Right atrium auricular region (tissue), 2 donors: ENCODE measurements at places on chromosomes 1 and 21. TPM values are rescaled to one million over a fixed set of nuclear protein-coding genes. Genes with fewer than 3 reads are reported as not detected.

GRCh38 chr1:235784950-235785349 is 81.8 kb downstream of the LYST start:
- no peak for DNase-seq

GRCh38 chr21:45983981-45984551 is 2.5 kb downstream of the COL6A1 start:
- DNase-seq: peak; percentile 83

DNA sequence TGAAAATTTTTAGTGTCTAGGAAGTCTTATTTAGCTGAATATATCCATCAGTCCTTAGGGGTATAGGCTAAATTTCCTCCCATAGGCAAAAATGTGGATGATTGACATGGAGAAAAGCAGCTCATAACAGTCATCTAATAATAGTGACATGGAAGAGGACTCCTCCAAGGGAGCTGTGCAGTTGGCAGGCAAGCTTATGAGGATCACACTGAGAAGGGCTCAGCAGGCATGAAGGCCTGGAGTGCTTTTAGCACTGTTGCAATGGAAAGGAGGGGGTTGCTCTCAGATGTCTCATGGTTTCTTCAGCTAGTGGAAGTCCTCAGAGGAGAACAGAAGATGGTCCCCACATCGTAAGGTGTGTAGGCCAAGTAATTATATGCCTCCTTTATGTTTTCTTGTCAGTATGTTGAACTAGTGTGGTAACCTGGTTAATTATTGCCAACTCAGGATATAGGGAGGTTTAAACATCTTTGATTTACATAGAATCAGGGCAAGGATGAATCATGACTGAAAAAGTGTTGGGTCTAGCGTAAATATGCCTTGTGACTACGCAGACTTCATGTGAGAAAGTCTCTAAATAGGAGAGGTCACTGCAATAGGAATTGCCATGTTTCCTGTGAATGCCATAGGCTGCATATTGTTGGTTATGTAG is 18.9 kb downstream of the VN1R5 start:
- DNase-seq: no peak

GRCh38 chr21:26587736-26588201 is 14.7 kb upstream of the CYYR1 start:
- no peak for DNase-seq

GRCh38 chr21:35565204-35565611 is 495.1 kb downstream of the SETD4 start:
- no peak for DNase-seq

DNA sequence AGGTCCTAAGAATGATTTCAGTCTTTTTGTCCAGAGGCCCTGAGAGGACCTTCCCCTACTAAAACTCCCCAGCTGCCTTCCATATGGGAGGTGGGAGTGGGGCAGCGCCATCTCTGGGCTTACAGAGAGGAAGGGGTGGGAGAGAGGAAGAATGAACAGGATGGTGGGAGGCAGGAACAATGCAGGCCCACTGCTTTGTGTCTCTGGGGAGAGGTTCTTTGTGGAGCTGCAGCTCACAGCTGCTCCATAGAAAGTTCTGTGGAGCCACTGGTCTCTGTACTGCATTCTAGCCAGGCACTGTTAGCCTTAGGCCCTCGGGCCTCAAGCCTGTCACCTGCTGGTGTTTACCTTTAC is 43.6 kb upstream of the A3GALT2 start:
- no peak for DNase-seq

GRCh38 chr21:28439251-28439650 is 553.4 kb downstream of the LTN1 start:
- DNase-seq: no peak

DNA sequence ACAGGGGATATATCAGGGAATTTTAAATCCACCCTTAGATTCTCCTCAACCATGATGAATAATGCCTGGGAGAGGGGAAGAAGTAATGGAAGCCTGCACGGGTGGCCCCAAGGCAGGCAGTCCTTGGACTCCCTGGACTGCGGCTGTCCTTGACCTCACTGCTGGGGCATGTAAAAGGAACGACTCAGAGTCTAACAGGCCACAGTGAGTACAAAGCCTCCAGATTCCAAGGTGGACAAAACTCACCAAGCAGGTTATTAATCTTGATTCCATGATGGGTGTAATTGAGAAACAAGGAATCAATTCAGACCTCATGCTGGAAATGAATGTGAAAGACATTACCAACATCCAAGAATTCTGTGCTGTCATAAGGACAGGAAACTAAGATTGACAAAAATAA is 13.0 kb upstream of the ARHGAP29 start:
- DNase-seq: no peak

GRCh38 chr1:74733604-74734484 is 892 bp downstream of the TYW3 start:
- DNase-seq: no peak

DNA sequence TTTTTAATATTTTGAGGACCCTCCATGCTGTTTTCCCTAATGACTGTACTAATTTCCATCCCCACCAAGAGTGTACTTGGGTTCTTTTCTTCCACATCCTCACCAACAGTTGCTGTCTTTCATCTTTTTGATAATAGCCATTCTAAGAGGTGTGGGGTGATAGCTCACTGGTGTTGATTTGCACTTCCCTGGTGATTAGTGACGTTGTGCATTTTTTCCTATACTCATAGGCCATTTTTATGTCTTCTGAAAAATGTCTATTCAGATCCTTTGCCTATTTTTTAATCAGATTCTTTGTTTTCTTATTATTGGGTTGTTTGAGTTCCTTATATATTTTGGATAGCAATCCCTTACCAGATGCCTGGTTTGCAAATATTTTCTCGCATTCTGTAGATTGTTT is 64.2 kb downstream of the FCRL5 start:
- DNase-seq: no peak

DNA sequence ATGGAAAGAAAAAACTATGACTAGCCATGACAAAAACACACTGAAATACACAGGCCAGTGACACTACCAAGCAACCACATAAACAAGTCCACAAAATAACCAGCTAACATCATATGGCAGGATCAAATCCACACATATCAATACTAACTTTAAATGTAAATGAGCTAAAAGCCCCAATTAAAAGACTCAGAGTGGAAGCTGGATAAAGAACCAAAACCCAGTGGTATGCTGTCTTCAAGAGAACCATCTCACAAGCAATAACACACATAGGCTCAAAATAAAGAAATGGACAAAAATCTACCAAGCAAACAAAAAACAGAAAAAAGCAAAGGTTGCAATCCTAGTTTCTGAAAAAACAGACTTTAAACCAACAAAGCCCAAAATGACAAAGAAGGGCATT is 476.2 kb upstream of the BEND5 start:
- DNase-seq: no peak

GRCh38 chr1:6867729-6868659 is 82.7 kb downstream of the CAMTA1 start:
- DNase-seq: no peak

- DNase-seq: peak; percentile 72
Measured at GRCh38 chr1:43763497-43763973, 56.2 kb downstream of the ST3GAL3 start.

DNA sequence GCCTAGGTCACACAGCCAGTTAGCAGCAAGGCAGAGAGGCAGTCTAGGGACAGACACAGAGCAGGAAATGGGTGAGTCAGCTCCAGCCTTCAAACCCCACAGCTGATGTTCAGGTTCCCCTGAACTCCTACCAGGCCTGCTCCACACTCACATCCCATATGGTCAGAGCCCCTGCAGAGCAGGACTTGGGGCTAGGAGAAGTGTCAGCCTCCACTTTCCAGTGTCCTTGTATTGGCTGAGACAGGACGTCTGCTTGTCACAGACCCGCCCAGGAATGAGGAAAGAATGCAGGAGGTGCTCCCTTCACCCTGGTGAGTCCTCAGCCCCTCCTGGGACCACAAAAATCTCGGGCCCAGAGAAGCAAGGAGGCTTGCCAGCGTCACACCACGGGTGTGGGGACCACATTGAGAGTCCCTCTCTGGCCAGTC is 92.5 kb downstream of the LACTBL1 start:
- no peak for DNase-seq

GRCh38 chr1:35958558-35958957 is 27.7 kb downstream of the AGO3 start:
- no peak for DNase-seq

DNA sequence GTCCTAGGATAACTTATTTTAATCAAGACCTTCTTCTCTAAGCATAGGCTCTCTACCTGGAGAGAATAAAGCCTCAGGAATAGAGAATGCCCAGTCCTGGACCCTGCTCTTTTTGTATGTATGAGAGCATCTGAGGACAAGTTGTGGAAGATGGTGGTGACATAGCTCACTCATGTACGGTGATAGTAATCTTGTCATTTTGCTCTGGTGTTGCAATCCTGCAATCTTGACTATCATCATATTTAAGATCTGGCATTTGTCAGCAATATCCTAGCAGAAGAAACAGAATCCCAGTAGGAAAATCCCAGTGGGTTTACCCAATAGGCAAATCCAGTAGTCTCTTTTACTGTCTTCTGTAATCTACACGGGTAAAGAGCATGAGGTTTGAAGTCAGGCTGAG is 21.6 kb upstream of the SERBP1 start:
- DNase-seq: no peak

DNA sequence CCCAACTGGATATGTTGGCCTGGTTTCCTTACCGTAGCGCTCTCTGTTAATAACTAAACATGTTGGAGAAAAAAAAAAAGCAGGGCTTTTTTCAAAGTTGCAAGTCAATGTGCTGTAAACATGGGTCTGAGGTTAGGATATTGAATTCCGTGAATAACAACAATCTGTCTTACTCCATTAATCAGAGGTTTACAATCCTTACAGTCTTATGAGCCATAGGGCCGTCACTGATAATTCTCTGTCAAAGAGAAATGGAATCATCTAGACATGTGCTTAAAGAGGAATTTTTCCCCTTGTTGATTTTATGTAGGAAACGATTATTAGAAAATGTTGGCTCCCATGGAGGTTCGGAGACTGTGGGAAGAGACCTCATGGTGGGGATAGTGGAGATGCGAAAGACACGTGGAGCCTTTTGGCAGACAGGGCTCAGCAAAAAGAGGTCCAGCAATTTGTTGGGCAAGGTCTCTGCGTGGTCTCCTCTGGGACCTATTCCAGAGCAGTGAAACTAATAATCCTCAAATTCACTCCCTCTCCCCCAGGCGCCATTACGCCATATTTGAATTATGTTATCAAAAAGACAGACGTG is 83.5 kb upstream of the CLDN14 start:
- no peak for DNase-seq

GRCh38 chr1:53046930-53047329 is 15.1 kb upstream of the PODN start:
- no peak for DNase-seq

- no peak for DNase-seq
Measured at GRCh38 chr1:22662318-22662717, 9.3 kb downstream of the C1QB start.

GRCh38 chr1:236685917-236686814 is at the start of gene ACTN2:
TSS of gene ACTN2 (plus strand) at chr1:236686499. CDS start at chr1:236686674, 175 bp downstream.
- DNase-seq: no peak

- no peak for DNase-seq
Measured at GRCh38 chr21:15667819-15668218, 62.0 kb upstream of the USP25 start.

DNA sequence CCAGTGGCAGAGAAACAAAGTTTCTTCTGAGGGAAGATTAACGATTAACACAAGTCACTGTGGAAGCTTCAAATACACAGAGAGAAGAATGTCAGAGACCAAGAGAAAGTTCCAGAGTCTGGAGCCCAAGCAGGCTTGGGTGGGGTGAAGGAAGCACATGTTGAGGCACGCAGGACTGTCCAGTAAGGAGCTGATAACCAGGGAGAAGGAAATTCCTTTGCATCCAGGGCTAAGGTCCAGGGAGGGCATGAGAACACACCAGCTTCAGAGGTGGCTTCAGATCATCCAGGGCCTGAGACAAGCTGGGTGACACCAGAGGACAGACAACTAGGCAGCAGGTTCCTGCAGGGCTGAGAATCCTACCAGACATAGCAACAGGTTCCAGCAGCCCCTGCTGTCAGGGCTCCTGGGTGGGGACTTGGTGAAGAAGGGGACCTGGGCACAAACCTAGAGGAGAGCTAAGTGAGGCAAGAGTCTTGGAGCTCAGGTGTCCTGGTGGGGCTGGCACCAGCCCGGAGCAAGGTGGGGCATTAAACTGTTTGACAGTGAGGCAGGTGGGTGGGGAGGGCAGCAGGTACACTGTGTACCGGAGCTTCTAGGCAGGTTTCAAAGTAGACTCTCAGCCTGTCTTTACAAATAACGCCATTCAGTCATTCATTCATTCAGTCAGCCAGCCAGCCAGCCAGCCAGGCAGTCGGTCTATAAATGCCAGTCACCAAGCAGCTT is 2.6 kb upstream of the SPRR1A start:
- no peak for DNase-seq

VANGL1 gene
- 6.1 TPM for total RNA-seq

NRAS gene
- total RNA-seq: 11.9 TPM

FAM72D gene
- not detected for total RNA-seq

BRDT gene
- total RNA-seq: not detected

FCAMR gene
- total RNA-seq: not detected

RAVER2 gene
- total RNA-seq: 23.2 TPM

C1orf74 gene
- 1.6 TPM for total RNA-seq

ITLN2 gene
- total RNA-seq: 2.0 TPM

GJA4 gene
- 50.9 TPM for total RNA-seq

CRYAA gene
- total RNA-seq: not detected

TMPRSS15 gene
- total RNA-seq: not detected

KCND3 gene
- total RNA-seq: 19.6 TPM

VANGL2 gene
- 8.1 TPM for total RNA-seq
